ENCODE measurements at places on chromosomes 1 and 21.

DNA sequence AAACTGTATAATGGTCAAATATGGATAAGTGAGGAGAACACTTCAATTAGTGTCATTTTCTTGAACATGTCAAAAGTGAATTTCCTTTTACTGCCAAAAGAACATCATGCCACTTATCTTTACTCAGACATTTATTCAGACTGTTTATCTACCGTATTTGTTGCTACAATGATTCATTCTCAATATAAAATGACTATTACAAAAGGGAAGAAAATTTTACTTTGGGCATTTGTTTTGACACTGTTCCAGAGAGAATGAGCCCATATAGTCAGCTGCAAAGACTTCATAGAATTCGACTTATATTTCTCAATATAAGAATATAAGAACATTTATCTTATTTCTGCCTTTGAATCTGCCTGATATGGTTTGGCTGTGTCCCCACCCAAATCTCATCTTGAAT, 1699.1 kb downstream of the BRINP3 start:
- DNase-seq, result no peak

DNA sequence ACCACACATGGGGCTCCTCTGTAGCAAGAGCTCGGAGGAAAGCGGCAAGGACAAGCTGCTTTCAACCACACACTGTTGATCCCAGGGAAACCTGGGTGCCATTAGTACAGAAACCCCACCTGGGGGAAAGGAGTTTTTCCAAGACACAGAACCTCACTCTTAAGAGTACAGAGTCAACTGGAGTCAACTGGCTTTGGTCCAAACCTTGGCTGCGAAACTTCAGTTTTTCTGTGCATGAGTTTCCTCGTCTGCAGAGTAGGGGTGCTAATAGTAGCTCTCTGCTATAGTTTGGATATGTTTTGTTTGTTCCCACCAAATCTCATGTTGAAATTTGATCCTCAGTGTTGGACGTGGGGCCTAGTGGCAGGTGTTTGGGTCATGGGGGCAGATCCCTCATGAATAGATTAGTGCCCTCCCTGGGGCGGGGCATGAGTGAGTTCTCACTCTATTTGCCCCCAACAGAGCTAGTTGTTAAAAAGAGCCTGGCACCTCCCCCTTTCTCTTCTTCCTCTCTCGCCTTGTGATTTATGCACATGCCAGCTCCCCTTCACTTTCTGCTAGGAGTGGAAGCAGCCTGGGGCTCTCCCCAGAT, 161.1 kb downstream of the PIGK start:
- DNase-seq, result no peak

- no peak for DNase-seq
Measured at GRCh38 chr1:24443241-24443656, 27.6 kb downstream of the NIPAL3 start.

DNA sequence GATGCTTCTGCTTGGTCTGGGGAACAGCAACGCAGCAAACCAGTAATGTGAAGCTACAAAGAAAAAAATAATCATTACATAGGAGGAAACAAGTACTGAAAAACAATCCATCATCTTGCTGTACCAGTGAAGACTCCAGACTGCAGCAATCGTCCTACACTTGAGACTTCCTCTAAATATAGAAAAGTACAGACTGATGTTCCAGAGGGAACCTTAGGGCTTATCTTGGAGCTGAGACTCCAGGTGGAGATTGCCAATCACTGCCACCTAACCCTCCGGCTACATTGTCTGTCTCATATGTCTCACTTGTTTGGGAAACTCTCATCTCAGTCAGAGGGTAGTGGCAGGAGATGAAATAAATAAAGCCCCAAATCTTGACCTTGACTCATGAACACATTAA, 9.4 kb upstream of the UHMK1 start:
- no peak for DNase-seq

GRCh38 chr1:219041818-219042217, 131.9 kb upstream of the LYPLAL1 start:
- DNase-seq, result no peak

DNA sequence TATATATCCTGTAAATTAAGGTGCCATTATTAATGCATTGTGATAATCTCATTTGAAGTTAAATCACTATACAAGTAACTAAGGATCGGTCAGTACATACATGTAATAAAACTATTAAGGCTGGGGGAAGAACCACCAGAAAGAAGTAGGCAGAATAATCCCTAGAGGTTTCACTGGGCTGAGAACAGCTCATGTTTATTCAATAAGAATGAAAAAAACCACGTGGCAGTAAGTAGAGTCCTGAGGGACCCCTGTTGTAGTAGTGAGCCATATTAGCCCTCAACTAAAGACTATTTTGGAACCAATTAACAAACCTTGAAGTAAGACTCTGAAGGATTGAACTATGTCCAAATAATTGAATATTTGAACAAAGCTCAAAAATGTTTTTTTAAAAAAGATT, 46.9 kb upstream of the ADAM30 start:
- no peak for DNase-seq

DNA sequence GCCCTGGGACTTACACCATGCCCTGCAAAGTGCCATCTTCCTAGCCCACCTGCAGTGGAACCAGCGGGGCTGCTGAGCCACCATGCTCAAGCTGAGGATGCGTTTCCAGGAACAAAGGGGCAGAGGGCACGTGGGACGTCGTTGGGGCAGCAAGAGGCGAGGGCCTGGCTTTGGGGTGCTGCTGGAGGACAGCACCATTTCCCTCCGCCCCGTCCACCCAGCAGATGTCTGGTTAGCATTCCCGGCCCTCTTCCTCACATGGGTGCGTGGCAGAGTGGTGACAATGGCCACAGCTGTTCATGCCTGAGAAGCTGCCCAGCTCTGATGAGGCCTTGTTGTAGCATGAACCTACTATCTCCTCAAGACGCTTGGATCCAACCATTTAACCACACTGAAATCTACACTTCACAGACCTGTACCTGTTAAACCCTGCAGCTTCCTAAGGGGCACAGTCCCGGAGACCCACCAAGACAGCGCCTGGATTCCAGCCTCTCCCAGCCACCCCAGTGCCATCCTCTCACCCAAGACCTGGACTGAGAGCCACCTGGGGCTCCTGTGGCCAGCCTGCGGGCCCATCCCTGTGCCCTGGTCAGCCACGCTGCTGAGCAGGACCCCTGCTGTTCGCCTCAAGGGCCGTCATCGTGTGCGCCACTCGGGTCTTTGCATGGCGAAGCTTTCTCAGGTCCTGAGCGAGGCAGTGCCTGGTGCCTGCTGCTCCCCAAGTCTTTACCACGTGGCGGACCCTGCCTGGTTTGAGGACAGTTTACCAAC, 33.2 kb downstream of the SLC45A1 start:
- no peak for DNase-seq

DNA sequence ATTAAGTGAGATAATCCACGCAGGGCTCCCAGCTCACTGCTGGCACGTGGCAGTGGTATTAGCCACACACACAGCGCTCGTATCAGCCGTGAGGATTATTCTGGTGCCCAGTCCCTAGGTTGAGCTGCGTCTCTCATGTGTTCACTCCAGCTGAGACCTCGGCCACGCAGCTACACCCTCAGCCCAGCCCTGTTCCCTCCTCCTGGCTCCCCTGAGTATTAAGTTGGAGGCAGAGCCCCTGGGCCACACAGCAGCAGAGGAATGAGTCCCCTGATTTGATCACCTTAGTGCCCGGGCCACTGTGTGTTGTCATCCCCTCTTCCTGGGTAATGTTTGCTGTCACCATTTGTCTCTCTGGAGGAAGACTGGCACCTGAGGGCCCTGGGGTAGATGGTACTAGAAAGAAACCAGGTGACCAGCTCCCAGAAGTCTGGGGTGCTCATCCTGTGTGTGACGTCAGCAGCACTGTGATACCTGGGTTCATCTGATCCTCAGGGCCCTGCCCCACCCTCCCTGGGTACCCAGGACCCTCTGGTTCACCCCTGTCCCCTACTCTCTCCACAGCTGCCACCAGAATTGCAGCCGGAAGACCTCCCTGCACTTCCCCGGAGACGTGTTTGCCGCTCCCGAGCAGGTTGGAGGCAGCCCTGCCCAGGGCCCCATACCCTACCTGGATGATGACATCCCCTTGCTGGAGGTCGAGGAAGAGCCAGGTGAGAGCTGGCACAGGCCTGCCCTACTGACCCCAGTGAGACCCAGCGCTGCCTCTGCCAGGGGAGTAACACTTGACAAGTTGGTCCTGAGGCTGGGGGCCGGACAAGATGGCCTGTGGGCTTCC, 40.1 kb downstream of the DISP3 start:
- DNase-seq, result no peak

DNA sequence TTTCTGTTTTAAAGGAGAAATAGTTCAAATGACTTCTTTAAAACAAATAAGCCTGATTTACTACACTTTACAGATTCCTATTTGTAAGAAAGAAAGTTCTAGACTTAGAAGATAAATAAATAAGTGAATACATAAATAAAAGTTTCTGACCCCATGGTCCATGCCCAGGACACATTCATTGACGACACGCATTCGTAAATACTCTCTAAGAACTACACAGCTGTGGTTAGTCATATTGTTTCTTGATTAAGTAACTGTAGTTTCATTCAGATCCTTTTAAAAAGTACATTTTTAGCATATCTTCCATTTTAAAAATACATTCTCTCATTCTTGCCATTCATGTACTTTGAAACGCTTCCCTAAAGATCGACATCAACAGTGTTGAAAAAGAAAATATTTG, 497.4 kb downstream of the SETD4 start:
- no peak for DNase-seq

DNA sequence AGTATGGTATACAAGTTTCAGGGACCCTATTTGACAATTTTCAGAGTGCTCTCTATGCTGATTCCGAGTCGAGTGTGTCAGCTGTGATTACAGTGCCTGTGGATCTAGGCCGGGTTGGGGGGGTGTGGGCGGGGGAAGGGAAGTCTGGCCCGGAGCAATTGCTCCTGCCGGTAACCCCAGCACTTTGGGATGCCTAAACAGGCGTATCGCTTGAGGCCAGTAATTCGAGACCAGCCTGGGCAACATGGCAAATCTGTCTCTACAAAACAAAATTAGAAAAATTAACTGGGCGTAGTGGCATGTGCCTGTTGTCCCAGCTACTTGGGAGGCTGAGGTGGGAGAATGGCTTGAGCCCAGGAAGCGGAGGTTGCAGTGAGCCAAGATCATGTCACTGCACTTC, 1.6 kb upstream of the IL10RB start:
- DNase-seq, result no peak

- no peak for DNase-seq
Measured at GRCh38 chr1:14067711-14068110, 367.7 kb downstream of the PRDM2 start.
